NCI-H446 treated with DMSO at 0.1 percent for 48 hours (cell line): ENCODE measurements at places on chromosomes 1 and 21.

DNA sequence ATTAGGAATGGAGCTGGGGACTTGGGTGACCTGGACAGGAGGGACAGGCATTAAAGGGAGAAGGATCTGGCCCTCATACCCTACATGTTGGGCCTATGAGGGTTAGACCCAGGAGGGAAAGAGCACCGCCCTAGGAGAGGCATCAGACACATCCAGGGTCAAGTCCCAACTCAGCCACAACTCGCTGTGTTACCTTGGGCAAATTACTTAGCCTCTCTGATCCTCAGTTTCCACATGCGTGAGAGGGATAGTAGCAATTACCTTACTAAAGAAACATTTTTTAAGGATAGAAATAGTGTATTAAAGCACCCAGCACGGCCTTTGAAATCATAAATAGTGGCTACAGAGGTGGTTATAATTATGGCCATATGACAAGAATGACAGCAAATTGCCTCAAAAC lies 20.1 kb upstream of the SELENON start:
- no peak for DNase-seq

DNA sequence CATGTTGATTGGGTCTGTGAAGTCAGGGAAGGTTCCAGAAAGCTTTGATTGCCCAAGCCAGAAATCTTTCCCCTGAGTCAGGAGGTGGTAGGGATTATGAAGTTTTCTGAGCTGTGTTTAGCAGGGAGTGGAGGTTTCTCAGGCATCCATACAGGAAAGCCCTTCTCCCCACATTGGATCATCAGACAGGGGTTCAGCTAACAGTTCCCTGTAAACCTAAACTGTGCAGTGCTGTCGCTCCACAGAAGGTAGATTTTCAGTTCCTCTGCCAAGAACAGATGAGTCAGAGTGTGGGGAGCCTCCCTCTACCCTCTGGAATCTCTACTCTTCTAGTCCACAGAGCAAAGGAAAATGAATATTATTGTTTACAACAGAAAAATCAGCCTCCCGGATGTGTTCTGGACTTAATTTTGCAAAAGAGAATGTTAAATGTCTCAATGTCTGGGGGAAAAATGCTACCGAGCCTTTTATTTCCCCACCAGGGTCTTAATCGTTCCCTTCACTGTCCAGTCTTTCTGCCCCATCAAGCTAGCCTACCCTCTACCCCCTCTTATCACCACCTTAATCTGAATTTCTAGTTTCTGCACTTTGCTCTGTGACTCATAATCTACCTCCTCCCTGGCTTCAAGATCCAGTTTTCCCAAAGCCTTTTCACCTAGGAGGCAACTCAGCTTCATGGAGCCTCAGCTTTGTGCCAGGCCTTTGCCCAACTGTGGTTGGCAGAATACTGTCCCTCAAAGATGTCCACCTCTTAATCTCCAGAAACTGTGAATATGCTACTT lies 355.6 kb downstream of the PRDM2 start:
- DNase-seq, result no peak

DNA sequence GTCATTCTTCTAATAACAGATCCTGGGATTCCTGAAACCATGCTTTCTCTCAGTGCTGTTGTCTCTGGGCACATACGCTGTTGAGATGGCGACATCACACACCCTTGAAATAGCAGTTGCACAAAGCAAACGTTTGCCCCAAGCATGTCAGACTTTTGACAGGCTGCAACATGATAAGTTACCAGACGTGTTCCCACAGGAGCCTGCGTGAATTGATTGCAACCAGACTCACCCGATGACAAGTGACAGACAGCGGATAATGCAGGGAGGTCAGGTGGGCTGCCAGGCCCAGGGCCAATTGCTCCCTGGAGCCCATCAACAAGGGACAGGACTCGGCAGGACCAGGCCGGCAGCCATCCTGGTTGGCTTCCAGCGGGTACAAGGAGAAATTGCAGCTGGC lies 310.9 kb downstream of the SIPA1L2 start:
- DNase-seq, result peak; percentile 59

GRCh38 chr1:219629296-219629880 lies 16.5 kb upstream of the ZC3H11B start:
- no peak for DNase-seq

DNA sequence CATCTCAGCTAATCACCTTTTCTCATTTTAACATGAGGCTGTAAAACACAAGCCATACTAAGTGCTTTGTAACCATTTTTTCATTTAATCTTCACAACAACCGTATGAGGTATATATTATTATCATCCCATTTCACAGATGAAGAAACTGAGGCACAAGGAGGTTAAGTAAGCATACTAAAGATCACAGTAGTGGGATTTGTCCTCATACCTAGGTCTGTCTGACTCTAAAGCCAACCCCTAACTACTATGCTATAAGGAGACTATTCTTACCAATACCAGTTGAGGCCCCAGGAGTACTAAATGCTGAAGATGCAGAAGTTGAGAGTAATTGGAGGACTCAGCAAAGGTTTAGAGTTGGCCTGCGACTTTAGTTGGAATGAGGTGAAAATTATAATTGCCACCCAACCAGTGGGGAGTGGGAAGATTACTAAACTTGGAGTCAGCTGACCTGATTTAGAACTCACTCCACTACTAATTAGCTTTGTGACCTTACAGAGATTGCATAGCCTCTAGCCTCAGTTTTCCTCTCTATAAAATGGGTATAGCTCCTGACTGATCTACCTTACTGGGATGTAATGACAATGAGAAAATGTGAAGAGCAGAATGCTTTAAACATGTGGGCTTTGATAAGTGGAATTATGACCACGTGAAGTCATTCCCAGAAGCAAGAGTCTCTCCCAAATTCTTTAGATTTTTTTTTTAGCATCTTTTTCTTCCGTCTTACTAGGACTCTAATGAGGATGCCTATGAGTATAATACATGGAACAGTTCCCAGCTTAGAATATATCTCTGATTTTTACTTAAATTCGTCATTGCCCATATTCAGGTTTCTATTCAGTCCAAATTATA lies 85.8 kb upstream of the IPO9 start:
- no peak for DNase-seq

DNA sequence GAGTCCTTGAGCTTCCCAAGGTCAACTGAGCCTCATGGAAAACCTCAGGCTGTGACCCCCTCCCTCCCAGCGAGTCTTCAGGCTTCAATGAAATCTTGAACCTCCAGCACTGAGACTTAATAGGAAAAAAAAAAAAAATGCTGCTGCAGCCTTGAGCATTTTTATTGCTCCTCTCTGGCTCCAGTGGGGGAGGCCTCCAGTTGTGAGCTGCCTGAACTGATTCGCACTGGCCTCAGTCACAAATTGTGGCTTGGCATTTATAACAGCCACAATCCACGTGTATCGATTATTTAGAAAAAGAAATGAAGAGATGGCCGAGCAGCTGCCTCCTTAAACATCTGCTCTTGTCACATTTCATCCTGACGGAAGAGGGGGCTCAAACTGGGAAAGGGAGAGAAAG lies 173.0 kb downstream of the PRDM2 start:
- DNase-seq, result no peak

DNA sequence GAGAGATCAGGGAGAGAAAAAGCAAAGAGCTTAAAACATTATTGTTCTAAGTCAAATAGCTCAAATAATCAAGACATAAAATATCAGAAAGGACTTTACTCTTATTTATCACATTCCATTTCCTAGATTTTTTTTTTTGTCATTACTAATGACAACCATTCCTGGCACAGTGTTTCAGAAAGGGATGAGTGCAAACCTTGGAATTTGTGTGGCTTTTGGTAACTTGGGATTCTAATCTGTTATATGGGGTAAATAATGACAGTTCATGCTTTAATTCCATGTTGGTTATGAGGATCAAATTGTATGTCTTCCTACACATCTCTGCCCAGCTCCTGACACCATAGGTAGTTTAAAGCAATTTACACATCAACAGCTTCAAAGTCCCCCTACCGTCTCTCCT lies 358.4 kb upstream of the ADGRL4 start:
- DNase-seq, result no peak

DNA sequence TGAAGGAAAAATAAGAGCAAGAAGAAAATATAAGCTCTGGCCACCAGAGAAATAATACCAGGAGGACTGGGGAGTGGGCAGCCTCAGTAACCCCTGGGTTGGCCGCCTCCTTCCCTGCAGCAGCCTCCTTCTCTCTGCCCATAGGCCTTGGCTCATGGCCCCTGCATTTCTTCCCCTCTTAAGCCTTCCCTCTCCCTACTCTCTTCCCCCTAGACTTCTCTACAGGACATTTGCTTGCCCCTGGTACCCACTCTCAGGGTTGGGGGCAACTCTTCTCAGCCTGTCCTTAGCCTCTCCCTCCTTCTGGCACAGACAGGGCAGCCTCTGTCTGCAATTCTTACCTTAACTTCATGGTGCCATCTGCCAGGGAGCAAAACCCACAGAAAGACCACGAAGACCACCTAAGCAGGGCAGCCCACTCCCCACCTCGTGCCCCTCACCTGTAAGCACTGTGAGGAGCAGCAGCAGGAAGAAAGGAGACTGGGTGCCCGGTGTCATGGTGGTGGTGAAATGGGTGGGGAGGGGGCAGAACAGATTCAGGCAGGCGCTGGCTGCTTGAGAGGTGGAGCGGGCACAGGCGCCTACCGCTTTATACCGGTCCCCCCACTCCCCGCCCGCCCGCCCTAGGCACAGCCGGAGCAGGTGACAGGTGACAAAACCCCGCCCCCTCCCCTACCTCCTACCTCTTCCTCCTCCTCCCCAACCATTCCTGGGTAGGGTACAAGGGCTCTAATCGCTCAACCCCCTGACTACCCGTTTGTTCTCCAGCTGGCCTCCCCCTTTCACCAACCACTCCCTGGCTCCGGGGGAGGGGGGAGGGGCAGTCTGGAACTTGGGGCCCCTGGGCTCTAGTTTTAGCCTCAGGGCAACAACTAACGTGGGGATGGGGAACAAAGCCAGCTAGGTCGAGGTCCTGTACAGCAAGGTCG lies 15.1 kb downstream of the THBS3 start:
- no peak for DNase-seq

GRCh38 chr1:173206816-173207568 lies at the start of gene TNFSF4:
TNFSF4 (minus strand) TSS chr1:173207331; CDS start chr1:173207176, 155 bp downstream.
- no peak for DNase-seq

DNA sequence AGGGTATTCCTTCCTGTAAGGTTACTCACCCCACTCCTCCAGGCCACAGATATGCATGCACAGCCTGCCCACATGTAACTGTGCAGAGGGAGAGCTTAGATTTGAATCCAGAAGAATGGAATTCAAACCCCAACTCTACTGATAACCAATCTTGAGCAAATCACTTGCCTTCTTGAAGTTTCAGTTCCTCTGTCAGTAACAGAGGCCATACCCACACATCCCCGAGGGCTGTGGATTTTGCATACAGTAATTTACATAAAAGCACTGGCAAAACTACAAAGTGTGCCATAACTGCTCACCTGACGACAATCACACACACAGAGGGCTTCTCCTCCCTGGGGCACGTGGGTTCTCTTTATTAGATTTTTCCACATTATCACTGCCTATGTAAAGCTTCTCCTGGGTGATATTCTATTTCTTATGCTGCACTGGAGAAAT lies 18.6 kb downstream of the CD247 start:
- DNase-seq, result no peak

DNA sequence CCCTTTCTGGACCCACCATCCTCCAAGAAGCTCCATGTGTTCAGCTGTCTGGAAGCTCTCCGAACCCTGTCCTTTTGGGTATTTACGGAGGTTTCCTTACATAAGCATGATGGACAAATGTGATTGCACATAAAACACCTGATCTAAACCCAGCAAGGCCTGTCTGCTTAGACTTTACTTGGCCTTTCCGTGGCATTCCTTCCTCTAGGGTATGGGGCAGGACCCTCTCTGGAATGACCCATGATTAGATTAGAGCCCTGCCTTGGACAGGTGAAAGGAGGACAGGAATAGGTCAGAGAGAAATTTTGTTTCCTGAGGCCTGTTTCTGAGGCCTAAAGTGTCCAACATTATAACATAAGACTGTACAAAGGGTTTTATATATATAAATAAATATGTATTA lies 16.9 kb downstream of the PTPRU start:
- DNase-seq, result no peak

GRCh38 chr1:25711555-25712298 lies 88.3 kb upstream of the SELENON start:
- no peak for DNase-seq

DNA sequence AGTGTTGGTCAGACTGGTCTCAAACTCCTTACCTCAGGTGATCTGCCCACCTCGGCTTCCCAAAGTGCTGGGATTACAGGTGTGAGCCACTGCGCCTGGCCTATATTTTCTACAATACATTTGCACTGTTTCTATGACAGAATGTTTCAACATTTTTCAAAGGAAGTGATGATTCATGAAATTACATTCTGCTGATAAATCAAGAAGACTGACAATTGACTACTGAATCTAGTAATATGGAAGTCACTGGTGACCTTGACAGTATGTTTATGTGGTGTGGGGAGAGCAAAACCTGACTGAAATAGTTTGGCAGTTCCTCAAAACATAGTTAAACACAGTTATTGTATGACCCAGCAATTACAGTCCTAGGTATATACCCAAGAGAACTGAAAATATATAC lies 18.1 kb downstream of the LRIF1 start:
- DNase-seq, result no peak

- no peak for DNase-seq
These were observed 680.3 kb downstream of the PLA2G4A start for GRCh38 chr1:187509091-187509490.

DNA sequence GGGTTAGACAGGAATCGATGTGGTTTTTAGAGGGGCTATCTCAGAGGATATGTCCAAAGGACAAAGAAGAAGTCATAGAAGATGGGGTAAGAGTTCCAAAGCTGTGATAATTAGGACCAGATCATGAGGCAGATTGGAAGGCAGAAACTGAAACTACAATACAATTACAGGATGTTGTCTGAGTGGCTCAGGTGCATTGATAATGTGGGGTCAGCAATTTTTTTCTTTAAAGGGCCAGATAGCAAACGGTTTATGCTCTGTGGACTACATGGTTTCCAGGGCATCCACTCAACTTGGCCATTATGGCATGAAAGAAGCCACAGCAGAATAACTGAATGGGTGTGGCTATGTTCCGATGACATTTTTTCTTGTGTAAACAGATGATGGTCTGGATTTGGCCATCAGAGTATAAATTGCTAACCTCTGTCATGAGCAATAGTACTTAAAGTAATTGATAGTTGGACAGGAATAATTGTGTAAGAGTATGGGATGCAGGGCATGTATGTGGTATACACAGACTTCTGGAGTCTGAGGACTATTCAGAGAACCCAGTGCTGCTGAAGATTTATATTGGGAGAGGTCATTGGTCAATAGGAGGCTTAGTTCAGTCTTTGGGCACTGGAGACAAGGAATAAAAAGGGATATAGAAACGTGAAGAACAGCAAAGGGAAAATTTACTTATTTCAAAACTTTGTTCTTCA lies 198.4 kb upstream of the ADGRL4 start:
- DNase-seq, result no peak

GRCh38 chr1:161491472-161491871 lies 13.8 kb upstream of the FCGR2A start:
- DNase-seq, result no peak

GRCh38 chr21:28444111-28444510 lies 548.6 kb downstream of the LTN1 start:
- DNase-seq, result no peak

- no peak for DNase-seq
These were observed at the start of gene TSTD1 for GRCh38 chr1:161038523-161039153. TSTD1 (minus strand) TSS chr1:161038964; CDS start chr1:161038889, 75 bp downstream.
